ENCODE measurements at places on chromosomes 12 and 14.
A peak's percentile ranks its signal among the peaks of the same experiment; 100 is the strongest.

DNA sequence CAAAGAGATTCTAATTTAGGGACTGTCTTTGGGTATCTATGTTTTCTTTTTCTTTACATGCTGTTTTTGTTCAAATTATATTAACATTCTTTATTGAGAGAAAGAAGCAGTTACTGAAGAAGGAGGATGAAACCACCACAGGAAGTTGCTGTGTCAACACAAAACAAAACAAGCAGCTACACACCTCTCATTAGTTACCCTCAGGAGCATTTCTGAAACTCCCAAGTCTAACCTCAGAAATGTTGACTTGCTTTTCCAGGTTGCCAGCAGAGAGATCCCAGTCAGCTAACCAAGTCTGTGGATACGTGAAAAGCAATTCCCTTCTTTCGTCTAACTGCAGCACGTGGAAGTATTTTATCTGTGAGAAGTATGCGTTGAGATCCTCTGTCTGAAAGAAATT lies 33.5 kb downstream of the CLEC1A start:
- DNase-seq, result no peak

DNA sequence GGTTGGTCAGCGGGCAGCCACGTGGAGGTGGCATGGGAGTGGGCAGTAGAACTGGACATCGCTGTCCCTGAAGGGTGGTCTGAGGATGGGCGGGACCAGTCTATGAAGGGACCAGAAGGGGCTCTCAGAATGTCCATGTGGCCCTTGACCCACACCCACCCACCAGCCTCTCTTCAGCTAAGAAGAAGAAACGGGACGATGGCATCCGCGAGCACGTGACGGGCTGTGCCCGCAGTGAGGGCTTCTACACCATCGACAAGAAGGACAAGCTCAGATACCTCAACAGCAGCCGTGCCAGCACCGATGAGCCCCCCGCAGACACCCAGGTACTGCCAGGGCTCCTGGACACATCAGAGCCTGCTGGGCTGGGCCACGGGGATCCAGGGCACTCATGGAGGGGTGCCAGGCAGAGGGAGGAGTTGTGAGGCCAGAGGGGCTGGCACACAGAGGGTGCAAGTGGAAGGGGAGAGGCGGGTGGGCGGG lies 21.3 kb downstream of the SETD1B start:
- no peak for DNase-seq

DNA sequence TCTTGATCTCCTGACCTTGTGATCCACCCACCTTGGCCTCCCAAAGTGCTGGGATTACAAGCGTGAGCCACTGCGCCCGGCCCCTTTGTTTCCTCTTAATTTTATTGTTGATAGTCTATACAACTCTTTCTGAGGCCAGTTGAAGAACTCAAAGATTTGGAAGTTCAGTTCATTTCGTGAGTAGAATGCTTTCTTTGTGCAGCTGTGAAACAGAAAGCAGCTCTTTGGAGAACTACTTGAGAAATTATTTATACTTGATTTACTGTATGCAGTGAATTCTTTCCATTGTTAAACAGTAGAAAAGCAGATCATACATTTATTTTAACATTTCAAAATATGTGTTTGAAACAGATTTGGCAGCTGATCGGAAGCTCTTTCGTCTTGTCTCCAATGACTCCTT lies 69.3 kb downstream of the PCNX1 start:
- no peak for DNase-seq

DNA sequence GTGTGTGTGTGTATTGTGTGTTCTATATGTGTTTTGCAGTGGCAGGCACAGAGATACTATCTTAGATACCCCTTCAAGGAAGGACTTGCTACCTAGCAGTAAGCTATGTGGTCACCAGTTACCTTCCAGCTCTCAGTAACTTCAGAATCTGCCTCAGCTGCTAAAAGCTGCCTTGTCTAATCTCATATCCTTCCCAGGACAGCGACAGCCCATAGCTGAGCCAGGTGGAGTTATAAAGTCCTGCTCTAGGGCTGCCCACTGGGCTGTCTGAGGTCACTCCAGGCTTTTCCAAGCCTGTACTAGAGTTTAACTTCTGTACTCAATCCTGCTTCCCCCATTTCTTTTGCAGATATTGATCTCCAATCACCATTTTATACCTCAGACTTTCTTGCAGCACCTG lies 942.6 kb downstream of the GALC start:
- no peak for DNase-seq

- DNase-seq, result no peak
These were observed 22.2 kb upstream of the PPP1R13B start for GRCh38 chr14:103869406-103870143.

DNA sequence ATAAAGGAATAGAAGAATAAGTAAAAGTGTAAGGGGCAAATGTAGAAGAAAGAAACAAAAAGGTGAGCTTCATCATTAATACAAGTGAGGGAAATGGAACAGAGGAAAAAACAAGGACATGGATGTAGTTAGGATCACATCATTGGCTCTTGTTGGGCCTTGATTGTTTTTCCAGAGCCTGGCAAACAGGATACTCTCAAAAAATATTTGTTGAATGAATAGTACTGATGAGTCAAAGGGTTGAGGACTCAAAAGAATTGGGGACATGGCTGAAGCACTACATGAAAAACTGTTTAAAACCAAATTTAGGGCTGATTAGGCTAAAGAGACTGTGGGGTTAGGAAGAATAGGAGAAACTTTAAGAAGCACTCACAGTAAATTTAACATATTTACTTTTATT lies 11.4 kb upstream of the SRP54 start:
- no peak for DNase-seq

DNA sequence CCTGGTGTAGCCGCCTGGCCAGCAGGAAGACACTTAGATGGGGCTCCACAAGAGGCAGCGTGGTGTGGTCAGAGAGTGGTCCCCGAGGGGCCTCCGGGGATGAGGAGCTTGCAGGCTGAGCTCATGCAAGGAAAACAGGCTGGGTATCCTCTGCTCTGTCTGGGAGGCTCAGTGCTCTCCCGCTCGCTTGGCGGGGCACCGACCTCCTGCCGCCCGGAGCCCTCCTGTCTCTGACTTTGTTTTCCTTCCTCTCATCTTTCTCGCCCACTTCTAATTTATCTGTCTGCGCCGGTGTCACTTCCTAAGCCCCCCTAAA lies 31.3 kb upstream of the DLK1 start:
- DNase-seq, result no peak

DNA sequence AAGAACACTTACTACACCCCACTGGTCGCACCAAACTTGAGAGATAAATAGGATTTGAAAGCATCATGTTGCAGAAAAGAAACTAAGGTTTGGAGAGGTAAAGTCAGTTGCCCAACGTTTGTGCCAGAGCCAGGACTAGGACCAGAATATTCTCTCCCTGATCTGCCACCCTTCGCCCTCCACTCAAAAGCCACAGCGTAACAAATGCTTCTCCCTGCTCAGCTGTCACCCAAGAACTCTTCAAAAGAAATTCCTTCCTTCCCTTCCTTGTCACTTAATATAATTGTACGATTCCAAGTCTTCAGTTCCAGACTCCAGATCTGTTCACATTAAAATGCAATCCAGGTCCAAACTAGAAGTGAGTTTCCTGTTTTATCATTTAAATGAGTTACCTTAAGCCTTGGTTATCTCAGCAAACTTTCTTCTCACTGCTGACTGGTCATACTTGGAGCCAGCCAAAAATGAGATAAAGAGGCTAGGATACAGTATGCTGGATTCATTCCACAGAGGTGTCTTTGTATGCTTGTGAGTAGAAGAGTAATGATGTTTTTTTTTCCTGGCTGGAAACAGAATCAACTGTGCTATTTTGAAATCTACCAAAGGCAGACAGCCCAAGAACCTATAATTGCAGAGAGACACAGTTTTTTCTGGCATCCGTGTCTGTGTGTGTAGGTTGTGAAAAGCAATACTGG lies 12.8 kb upstream of the PPFIBP1 start:
- no peak for DNase-seq

DNA sequence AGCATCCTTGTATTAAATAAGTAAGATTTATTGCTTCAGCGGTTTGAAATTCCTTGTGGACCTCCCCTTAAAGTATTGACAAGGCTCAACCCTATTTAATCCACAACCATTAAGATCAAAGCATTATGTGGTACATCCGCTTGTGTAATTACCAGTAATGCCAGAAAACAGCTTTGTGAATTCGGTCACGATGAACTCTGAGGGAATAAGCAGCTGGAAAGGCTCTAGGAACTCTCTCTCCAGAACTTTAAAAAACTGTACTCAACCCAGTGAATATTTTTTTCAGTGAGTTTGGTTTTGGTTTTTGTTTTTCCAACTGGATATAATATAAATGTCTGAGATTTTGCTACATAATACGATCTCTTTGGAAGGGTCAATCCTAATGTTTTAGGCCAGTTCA lies 49.3 kb upstream of the DIO2 start:
- no peak for DNase-seq

DNA sequence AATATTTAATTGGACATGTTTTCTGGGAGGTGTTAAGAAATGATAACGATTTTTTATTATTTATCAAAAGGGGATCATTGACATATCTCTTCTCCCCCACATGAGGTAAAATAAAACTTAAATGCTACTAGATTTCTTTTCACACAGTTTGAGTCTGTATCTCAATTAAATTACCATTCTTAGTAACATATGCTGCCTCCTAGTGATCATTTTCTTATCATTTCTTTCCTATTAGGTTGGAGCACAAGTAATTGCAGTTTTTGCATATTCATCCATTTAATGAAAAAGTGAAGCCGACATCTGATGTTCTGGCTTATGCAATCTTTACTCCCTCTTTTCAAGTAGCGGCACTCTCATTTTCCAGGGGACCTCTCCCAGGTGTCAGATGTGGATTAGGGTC lies 24.9 kb downstream of the PUS7L start:
- DNase-seq, result no peak

GRCh38 chr14:22131749-22132476 lies 457.1 kb downstream of the DAD1 start:
- DNase-seq, result peak; percentile 26

DNA sequence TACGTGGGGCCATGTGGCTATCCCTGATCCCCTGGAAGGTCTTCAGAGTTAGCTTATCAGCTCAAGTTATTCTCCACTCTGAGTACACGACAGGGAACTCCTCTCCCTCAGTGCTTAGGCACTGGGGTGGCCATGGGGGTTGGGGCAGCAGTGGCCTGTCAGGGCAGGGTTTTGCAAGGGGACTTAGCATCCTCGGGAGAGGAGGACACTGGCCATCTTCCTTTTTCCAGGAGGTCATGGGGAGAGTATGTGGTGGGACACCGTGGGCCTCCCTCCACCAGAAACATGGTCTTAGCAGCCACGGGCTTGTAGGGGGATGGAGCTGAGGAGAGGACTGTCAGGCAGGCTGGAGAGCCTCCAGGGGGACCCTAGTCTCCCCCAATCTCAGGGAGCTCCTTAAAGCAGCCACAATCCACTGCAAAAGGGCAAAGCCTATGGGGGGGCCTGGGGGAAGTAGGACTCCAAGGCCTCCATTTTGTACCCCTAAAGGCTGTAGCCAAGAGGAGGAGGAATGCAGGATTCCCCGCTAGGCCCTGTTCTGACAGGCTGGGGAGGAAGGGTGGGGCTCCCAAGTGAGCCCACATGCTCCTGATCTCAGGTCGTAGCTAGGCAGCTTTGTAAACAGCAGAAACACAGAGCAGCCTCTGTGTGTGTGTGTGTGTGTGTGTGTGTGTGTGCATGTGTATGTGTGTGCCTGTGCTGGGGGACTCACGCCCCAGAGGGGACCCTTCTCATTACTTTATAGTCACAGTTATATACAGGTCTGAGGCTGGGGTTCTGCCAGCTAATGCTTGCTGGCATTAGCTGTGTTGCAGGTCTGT lies 36.6 kb downstream of the KRT80 start:
- no peak for DNase-seq

DNA sequence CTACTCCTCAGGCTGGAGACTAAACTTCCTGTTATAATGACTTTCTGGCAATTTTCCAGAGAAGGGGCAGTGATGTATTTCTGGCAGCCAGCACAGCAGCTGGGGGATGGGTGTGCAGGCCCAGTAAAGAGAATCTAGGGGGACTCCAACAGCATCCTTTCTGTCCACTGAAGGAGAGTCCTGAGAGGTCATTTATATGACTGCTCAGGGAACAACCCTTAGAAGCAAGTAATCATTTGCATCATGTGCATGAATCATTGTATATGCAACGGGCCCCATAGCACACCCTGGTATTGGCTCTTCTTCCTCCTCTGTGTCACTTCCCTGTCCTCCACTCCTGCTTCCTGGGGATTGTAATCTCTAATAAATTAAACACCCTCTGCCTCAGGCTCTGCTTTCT lies 493.8 kb downstream of the RPS29 start:
- no peak for DNase-seq

- DNase-seq, result no peak
These were observed 705.8 kb upstream of the USP15 start for GRCh38 chr12:61554268-61555008.

DNA sequence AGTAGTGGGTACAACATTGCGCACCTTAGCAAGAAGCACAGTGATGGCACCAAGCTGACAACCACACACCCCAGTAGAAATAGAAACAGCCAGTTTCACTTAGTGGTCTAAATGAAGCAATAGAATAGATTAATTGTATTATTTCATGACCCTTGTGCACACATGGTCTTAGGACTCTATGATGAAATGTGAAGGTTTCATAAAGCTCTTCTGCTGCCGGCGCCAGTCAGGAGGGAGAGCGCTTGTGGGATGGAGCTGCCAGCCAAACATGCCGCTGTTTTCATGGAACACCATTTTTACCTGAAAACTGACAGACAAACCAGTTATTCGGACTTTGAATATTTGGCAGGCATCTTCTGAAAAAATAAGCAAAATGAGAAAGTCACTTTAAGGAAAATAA lies 100.0 kb downstream of the PPP2R5C start:
- no peak for DNase-seq

DNA sequence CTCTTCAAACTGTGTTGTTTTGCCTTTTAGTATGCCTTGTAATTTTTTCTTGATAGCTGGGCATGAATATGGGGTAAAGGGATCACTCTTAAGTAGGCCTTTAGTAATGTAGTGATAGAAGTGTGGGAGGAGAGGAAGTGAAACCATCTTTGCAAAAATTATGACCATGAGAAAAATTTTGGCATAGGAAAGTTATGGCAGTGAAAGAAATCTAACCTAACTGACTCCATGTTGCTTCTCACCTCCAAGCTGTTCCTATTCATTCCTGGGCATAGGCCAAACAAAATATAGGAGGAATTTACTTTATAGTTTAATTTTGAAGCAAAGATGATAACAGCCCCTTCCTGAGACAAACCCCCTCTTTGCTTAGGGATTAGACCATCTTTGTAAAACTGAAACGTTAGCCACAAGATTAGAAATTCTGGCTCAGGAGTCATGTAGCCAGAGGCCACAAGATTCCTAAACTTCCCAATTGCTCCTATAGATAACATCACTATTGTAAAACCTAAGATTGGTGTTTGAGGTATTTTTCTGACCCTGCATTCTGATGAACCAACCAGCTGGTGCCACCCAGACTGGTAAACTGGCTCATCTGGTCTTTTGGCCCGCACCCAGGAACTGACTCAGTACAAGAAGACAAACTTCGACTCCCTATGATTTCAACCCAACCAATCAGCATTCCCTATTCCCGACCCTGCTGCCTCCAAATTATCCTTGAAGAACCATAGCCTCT lies 45.8 kb downstream of the CRADD start:
- DNase-seq, result no peak
